CMK (cell line): ENCODE measurements at places on chromosomes 3 and 15.

DNA sequence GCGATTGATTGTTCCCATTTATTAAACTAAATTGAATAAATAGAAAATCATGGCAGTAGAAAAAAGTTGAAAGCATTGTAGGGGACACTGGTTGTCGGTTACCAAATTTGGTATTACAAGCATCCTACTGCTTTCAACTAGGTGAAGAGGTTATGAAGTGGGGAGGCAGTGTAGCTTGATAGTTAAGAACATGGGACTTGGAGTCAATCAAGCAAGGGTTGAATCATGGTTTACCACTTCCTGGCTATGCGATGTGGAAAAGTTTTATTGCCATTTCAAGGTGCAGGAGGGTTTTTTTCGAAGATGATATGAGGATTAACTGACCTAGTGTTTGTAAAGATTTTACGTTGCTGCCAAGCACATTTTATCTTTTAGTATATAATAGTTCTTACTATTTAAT is 318.2 kb upstream of the KCNH8 start:
- DNase-seq: no peak

DNA sequence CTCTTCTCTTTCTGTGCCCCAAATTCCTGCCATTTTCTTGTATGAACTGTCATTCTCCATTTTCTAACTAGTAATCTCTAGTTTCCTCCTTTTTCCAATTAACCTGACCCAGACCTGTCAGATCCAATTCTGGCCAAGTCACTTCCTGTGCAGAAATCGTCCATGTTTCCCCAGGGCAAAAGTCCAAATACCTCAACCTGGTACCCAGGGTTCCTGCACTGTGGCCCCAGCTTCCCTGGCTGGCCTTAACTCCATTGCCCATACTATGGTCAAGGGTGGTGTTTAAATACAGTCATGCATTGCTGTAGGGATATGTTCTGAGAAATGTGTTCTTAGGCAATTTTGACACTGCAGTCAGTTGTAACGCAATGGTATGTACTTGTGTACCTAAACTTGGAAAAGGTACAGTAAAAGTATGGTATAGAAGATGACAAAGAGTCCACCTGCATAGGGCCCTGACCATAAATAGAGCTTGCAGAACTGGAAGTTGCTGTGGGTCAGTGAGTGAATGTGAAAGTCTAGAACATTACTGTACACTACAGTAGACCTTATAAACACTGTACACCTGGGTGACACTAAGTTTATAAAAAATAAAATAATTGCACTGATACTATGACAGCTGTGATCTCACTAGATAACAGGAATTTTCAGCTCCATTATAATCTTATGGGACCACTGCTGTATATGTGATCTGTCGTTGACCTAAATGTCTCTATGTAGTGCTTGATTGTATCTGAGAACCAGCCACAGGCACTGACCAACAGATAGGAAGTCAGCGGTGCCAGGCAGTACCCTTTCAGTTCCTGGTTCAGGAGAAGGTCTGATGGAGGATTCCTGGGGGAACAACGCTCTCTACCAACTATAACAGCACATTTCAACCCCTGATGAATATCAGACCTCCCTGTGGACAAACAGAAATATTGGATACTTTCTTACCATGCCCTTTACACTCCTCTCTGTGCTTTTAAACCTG is 336.1 kb upstream of the PROK2 start:
- DNase-seq: no peak

- peak; percentile 4 for DNase-seq
Observed at GRCh38 chr15:89888214-89888804, 5.5 kb downstream of the AP3S2 start.

- no peak for DNase-seq
Observed at GRCh38 chr3:95813244-95813643, 1001.1 kb upstream of the EPHA6 start.

DNA sequence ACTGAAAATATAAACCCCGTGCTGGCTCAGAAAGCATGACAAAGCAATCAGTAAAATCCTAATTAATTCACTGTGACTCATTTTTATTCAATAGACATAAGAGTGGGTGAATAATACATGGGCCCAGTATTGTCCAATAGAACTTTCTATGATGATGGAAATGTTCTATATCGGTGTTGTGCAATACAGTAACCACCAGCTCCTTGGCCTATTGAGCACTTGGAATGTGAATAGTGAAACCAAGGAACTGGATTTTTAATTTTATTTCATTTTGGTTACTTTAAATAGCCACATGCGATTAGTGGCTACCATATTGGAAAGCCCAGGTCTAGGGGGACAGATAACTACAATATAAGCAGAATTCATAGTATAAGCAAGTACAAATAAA is 69.8 kb upstream of the PPP2R3A start:
- no peak for DNase-seq

- no peak for DNase-seq
Observed at GRCh38 chr3:50138266-50139200, 16.6 kb upstream of the SEMA3F start.

DNA sequence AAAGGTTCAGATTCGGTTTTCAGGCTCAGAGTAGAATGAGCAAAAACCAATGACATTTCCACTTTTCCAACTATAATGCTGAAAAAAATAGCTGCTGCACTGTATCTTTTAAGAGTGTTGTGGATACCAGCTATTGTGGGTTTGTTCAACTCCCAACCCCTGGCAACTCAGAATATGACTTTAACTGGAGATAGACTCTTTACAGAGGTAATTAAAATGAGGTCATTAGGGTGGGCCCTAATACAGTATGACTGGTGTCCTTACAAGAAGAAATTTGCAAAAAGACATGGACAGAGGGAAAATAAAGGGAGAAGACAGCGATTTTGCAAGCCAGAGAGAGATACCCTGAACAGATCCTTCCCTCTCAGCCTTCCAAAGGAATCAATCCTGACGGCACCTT is 39.5 kb downstream of the ANKRD28 start:
- no peak for DNase-seq

DNA sequence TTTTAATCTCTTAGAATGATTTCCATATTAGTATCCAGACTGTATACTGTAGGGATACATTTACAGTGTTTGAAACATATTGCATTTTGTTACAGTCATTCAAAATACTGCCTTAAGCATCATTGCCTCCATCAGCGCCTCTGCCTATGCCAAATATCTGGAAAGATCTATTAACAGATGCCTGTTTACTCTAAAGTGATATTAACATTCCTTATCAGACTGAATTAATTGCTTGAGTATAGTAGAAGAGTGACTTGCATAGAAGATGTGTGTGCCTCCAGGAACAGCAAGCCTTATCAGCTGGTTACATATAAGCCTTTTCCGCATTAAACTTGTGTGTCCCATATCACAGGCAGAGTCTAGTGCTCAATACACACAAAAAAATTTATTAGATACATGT is 379.1 kb downstream of the CADM2 start:
- DNase-seq: no peak

- DNase-seq: no peak
Observed at GRCh38 chr3:182999767-183000166, 19.4 kb upstream of the DCUN1D1 start.

GRCh38 chr15:93428150-93428549 is 339.1 kb upstream of the RGMA start:
- no peak for DNase-seq

GRCh38 chr15:97036301-97036700 is 705.8 kb downstream of the NR2F2 start:
- no peak for DNase-seq

DNA sequence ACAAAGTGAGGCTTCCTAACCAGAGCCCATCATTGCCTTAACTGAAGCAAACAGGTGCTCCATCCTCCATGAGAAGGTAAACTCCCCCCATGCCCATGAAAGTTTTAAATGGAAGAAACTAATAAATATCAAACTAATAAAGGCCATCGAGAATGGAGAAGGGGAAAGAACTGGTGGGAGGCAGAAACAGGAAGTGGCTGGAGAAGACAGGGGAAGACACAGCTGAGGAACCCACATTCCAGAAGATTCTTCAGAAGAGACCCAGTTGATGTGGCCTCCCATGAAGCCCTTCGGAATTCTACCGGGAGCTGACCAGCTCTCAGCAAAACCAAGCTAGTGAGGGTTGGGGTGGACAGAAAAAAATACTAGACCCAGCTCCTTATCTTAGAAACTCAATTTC is 41.6 kb downstream of the SH3BP5 start:
- DNase-seq: no peak
